ENCODE measurements at places on chromosomes 7 and 10.
A peak's percentile ranks its signal among the peaks of the same experiment; 100 is the strongest.

DNA sequence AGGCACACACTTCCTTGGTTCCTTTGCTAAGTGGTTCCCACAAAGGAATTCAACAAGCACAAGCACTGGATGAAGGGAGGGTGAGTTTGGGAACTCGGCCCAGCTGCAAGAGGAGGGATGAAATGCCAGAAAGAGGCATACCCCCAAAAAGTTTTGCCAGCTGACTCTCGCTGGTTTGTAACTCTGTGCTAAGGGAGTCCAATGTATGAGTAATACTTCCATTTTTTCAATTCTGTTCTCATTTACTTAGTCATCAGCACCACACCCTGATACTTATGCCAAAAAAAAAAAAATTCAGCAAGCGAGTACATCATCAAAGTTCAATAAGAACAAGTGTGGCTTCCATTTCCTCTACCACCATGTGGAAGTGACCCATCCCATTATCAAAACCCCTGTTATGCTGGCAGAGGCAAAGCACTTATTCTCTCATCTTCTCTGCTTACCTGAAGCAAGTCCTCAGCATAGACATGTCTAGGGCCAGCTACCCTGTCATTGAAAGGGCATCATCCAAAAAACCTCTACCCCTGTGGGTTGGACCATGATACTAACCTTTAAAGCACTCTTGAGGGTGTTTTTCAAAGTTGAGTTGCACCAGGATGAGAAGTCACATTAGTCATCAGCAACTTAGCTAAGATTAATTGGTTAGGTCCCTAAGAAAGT, 6.9 kb upstream of the HYCC1 start:
- H3K27me3 ChIP-seq: no peaks in the 10 kb centered on the region
- no peaks in the 10 kb centered on the region for H3K4me1 ChIP-seq
- DNase-seq: no peak
- no peaks in the 10 kb centered on the region for H3K36me3 ChIP-seq
- peak overlapping the region; percentile 34 for H3K27ac ChIP-seq
- no peak overlapping the region for H3K4me3 ChIP-seq

DNA sequence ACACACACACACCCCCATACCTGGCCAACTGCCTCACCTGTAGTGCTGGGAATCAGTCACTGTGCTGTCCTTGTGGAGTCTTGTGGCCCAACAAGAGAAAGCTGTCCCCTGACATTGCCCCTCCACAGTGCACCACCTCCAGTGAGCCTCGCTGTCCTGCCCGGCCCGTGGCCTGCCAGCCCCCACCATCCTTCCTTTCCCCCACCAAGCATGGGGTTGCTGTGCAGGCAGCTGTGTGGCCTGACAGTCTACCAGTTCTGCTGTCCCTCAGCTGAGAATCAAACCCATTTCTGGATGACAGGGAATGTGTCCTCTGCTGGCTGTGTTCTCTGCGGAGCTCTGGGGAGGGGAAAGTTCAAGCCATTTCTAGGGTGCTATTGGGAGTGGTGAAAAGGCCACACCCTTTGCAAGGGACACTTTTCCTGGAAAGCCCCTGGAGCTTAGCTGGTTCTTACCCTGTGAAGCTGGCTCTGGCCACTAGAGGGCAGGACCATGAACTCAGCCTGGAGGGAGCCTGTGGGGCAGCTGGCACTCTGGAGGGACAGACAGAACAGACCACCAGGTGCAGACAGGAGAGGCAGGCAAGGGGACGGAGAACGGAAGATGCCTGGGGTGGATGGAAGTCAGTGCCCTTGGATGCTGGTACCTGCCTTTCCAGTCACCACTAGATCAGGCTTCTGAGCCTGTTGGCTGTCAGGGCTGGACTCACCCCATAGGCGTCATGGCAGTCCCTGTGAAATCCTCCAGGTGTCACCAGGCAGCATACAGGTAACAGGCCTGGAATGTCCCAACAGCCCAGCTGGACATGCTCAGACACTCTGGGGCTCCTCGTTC, 10.5 kb upstream of the MTPAP start:
- H3K27ac ChIP-seq: no peak overlapping the region
- no peaks in the 10 kb centered on the region for H3K27me3 ChIP-seq
- DNase-seq: no peak
- H3K36me3 ChIP-seq: no peaks in the 10 kb centered on the region
- no peak overlapping the region for H3K4me3 ChIP-seq
- H3K4me1 ChIP-seq: no peaks in the 10 kb centered on the region

GRCh38 chr10:52965938-52966401, 193.4 kb upstream of the MBL2 start:
- no peaks in the 10 kb centered on the region for H3K4me1 ChIP-seq
- H3K27ac ChIP-seq: no peak overlapping the region

- no peak for DNase-seq
- peaks cover 16% of the 10 kb centered on the region for H3K4me1 ChIP-seq
- H3K27ac ChIP-seq: no peak overlapping the region
- H3K4me3 ChIP-seq: no peak overlapping the region
- H3K27me3 ChIP-seq: no peaks in the 10 kb centered on the region
These were observed 156.8 kb downstream of the FAM107B start for GRCh38 chr10:14617852-14618251.

DNA sequence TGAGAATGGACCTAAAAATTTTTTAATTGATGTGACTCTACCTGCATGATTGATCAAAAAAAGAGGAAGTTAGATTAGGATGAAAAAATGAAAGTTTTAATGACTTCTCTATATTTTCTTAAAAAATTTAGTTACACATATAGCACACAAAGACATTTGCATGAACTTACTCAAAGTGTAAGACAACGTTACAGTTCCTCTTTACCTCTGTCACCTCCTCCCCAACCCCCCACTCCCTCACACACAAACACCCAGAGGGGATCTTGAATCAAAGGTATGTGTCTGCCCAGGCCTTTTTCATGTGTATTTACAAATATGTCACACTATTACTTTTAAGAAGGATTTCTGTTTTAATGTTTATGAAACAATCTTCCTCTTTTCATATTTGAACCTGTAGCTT, 20.6 kb upstream of the CDCA7L start:
- no peak overlapping the region for H3K4me3 ChIP-seq
- H3K4me1 ChIP-seq: no peaks in the 10 kb centered on the region
- no peak for DNase-seq
- H3K27me3 ChIP-seq: no peaks in the 10 kb centered on the region

DNA sequence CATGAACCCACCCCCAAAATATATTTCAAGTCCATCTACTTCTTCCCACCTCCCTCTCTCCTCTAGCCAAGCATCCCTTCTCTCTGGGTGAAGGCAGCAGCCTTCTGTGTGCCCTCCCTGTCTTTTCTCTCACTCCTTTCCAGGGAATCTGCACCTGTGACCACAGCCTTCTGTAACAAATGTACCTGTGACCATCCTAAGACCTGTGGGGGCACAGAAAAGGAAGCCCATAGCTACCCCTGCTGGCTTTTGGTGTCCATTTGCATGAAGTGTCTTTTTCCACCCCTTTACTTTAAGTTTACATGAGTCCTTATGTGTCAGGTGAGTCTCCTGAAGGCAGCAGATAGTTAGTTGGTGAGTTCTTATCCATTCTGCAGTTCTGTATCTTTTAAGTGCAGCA, 2.0 kb upstream of the TBXAS1 start:
- no peaks in the 10 kb centered on the region for H3K27me3 ChIP-seq
- no peak overlapping the region for H3K4me3 ChIP-seq
- H3K27ac ChIP-seq: no peak overlapping the region
- no peak for DNase-seq
- no peaks in the 10 kb centered on the region for H3K36me3 ChIP-seq

DNA sequence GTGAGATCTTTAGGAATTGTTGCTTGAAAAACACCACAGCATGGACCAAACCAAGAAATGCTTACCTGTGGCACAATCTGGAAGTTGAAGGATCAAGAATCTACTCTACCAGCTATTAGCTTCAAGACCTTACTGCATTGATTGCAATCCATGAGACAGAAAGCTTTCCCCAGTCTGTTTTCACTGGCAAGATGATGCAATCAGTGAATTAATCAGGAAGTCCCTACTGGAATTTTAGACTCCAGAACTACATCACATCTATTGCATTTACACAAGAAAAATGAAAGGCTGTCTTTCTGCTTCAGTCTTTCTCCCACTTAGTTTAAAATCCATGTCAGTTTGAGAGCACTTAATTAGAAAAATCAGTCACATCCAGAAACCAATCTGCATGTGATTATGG, 191.7 kb downstream of the TFEC start:
- H3K4me1 ChIP-seq: no peaks in the 10 kb centered on the region
- H3K36me3 ChIP-seq: no peaks in the 10 kb centered on the region
- no peak overlapping the region for H3K27ac ChIP-seq

- H3K36me3 ChIP-seq: no peaks in the 10 kb centered on the region
- no peak overlapping the region for H3K27ac ChIP-seq
- no peak overlapping the region for H3K4me3 ChIP-seq
These were observed 114.5 kb downstream of the MARCHF5 start for GRCh38 chr10:92405419-92405924.

DNA sequence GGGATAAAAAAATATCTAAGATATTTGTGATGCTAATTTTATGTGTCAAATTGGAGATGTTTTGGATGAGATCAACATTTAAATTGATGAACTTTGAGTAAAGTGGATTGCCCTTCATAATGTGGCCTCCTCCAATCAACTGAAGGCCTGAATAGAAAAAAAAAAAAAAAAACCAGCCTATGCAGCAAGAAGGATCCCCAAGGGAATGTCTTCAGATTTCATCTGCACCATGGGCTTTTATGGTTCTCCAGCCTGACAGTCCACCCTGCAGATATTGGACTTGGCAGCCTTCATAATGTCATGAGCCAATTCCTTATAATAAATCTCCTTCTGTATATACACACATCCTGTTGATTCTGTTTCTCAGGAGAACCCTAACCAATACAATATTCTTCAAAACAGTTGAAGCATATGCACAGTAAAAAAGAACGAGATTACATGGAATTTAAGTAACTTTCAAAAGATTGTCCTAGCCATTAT, 316.9 kb upstream of the PLXDC2 start:
- no peak overlapping the region for H3K4me3 ChIP-seq
- DNase-seq: no peak
- no peaks in the 10 kb centered on the region for H3K36me3 ChIP-seq
- no peaks in the 10 kb centered on the region for H3K27me3 ChIP-seq

- H3K27ac ChIP-seq: no peak overlapping the region
- H3K36me3 ChIP-seq: no peaks in the 10 kb centered on the region
- no peaks in the 10 kb centered on the region for H3K4me1 ChIP-seq
These were observed 4.8 kb upstream of the OR9A4 start for GRCh38 chr7:141911391-141911790.

GRCh38 chr10:29876008-29876555, 183.3 kb downstream of the JCAD start:
- DNase-seq: no peak
- H3K27ac ChIP-seq: no peak overlapping the region
- H3K27me3 ChIP-seq: no peaks in the 10 kb centered on the region
- H3K4me1 ChIP-seq: no peaks in the 10 kb centered on the region
- H3K4me3 ChIP-seq: no peak overlapping the region

- H3K27ac ChIP-seq: peak overlapping the region; percentile 35
- H3K27me3 ChIP-seq: no peaks in the 10 kb centered on the region
- H3K4me1 ChIP-seq: peaks cover 97% of the 10 kb centered on the region
- DNase-seq: peak; percentile 57
- H3K4me3 ChIP-seq: no peak overlapping the region
- H3K36me3 ChIP-seq: peaks cover 70% of the 10 kb centered on the region
These were observed 58.6 kb downstream of the ZMIZ1 start for GRCh38 chr10:79127151-79127961.

DNA sequence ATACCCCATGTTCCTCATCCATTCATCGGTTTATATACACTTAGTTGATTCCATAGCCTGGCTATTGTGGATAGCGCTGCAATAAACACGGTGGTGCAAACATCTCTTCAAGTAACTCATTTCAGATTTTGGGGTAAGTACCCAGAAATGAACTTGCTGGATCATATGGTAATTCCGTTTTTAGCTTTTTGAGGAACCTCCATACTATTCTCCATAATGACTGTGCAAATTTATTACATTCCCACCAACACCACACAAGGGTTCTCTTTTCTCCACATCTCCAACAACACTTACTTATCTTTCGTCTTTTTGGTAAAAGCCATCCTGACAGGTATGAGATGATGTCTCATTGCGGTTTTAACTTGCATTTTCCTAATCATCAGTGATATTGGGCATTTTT, 3.7 kb downstream of the NPFFR1 start:
- no peak overlapping the region for H3K27ac ChIP-seq
- peaks cover 39% of the 10 kb centered on the region for H3K27me3 ChIP-seq
- H3K4me1 ChIP-seq: no peaks in the 10 kb centered on the region
- no peaks in the 10 kb centered on the region for H3K36me3 ChIP-seq
- DNase-seq: no peak

DNA sequence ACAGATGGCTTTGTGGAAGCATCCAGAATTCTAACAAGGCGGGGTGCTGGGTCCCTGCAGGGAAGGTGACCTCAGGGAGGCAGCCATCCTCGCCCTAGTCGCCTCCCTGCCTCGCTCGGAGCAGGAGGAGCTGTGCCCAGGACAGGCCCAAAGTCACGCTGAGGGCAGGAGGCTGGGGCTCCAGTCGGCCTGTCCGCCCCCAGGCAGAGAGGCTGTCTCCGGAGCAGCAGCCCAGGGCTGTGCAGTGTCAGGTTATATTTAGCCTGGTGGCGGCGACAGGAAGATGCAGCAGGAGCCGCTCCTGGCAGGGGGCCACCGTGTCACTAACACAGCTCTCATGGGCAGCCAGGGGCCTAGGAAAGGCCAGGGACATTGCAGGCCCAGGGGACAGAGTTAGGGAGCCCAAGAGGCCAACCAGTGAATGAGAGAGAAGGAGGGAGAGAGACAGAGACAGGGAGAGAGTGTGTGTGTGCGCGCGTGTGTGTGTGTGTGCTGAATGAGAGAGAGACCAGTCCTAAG, 13.5 kb downstream of the KCNH2 start:
- no peaks in the 10 kb centered on the region for H3K36me3 ChIP-seq
- H3K27me3 ChIP-seq: peaks cover 45% of the 10 kb centered on the region
- DNase-seq: no peak
- no peak overlapping the region for H3K4me3 ChIP-seq
- no peak overlapping the region for H3K27ac ChIP-seq
- peaks cover 12% of the 10 kb centered on the region for H3K4me1 ChIP-seq

DNA sequence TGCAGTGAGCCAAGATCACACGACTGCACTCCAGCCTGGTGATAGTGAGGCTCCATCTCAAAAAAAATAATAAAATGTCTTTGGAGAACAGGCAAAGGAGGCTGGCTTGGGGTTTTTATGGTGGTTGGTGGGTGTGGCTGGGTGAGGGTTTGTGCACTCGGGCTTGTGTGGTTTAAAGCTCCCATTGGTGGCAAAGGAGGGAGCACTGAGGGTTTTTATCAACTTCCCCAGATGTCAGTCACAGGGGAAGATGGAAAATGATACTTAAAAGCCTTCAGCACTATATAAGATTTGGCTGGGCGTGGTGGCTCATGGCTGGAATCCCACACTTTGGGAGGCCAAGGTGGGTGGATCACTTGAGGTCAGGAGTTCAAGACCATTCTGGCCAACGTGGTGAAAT, 16.3 kb upstream of the RNF216 start:
- H3K4me1 ChIP-seq: no peaks in the 10 kb centered on the region
- no peaks in the 10 kb centered on the region for H3K27me3 ChIP-seq
- no peak overlapping the region for H3K27ac ChIP-seq
- no peaks in the 10 kb centered on the region for H3K36me3 ChIP-seq

- H3K36me3 ChIP-seq: no peaks in the 10 kb centered on the region
- no peak for DNase-seq
- H3K27ac ChIP-seq: no peak overlapping the region
- no peaks in the 10 kb centered on the region for H3K27me3 ChIP-seq
- H3K4me3 ChIP-seq: no peak overlapping the region
These were observed 22.0 kb upstream of the BTRC start for GRCh38 chr10:101331956-101332355.

Data from tibial nerve (tissue), 4 donors.